ENCODE measurements at places on chromosomes 5 and 9. TPM values are rescaled to one million over a fixed set of nuclear protein-coding genes. Genes with fewer than 3 reads are reported as not detected.

DNA sequence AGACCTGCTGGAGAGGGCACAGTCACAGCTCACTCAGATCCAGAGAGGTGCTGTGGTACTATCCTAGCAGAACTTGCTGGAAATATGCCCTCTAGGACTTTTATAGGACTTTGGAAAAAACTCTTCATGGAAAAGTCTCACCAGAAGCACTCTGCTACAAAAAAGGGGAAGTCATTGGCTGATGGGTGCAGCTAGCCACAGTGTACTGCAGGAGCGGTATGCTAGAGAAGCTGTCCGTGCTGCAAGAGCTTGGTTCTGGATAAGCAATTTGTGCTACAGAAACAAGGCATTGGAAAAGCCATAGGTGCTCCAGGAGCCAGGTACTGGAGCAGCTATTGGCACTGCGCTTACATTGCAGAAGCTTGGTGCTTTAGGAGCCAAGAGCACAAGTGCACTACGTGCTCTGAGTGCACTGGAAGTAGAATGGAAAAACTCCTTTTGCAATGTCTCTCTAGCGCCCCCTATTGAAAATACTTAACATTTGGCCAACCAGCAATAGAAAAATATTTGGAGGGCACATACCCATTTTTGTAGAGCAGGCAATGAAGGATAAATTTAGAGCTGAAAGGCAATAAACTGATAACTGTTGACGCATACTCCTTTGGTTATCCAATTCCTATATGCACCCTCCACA lies 83.4 kb downstream of the MEGF10 start:
- no peak for DNase-seq

The CEP120 gene
- 7.4 TPM for polyA plus RNA-seq

- DNase-seq, result peak; percentile 2
Measured at GRCh38 chr9:18795947-18796671, 236.9 kb downstream of the SAXO1 start.

The TMEFF1 gene
- 14.4 TPM for polyA plus RNA-seq

The CCL27 gene
- 1.4 TPM for polyA plus RNA-seq

The IRX2 gene
- polyA plus RNA-seq, result 10.3 TPM
